H9 (cell line): ENCODE measurements at places on chromosomes 6 and 20. TPM values are rescaled to one million over a fixed set of nuclear protein-coding genes. Genes with fewer than 3 reads are reported as not detected.

Gene IRAK1BP1
- total RNA-seq: 3.8 and 4.0 TPM in 2 replicates

- DNase-seq: peak; percentile 10
Measured at GRCh38 chr20:24979036-24979960, 13.3 kb downstream of the APMAP start.

DNA sequence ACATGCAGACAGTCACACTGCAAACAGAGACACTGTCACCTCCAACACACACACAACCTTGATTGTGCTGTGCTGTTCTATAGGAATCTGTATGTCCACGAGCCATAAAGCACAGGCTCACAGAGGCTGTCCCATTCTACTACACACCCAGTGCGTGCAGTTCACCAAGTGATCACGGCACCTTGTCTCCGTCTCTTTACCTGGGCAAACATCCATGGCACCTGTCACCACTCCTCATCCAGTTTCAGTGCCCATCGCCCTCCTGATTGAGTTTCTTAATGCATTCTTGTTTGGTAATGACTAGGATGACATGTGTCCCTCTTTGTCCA, 65.8 kb upstream of the STMND1 start:
- no peak for DNase-seq

DNA sequence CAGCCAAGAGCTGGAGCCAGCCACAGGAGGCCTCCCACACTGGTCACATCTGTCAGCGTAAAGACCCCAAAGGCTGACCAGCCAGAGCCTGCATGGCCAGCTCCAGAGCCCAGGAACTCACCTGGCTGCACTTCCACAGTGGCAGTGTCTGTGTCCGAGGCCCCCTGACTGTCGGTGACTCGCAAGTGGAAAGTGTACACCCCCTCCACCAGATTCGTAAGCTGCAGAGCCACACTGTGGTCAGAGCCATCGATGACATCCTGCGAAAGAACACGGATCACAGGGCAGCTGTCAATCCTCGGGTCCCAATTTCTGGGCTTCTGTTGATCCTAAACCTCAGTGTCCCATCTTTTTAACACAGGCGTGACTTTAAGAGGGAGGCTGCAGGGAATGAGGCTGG, 69.3 kb downstream of the ALDH5A1 start:
- no peak for DNase-seq

DNA sequence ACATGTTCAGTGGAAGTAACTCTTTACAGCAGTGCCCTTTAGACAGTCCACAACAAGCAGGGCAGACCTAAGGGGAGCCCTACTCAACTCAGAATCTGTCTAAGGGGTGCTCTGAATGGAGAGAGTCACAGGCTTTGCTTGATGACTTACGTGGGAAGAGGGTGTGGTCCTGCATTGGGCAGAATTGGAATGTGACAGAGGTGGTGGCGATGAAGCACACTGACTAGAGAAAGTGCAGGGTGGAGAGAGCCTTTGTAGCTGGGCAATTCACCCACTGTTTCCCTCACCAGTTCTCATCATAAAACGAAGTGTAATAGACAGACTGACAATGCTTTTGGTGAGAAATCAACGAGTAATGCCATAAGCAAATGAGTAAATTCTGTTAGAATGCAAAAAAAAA, 11.2 kb downstream of the TP53INP2 start:
- no peak for DNase-seq
